ENCODE measurements at places on chromosomes 2 and 18.

- no peak for DNase-seq
Observed at GRCh38 chr2:12675352-12675795, 41.4 kb upstream of the TRIB2 start.

GRCh38 chr2:11212645-11213044, 57.4 kb downstream of the SLC66A3 start:
- DNase-seq, result no peak

GRCh38 chr2:43241558-43241957, 15.2 kb upstream of the ZFP36L2 start:
- no peak for DNase-seq

GRCh38 chr2:114201781-114202180, 240.7 kb upstream of the DPP10 start:
- DNase-seq, result no peak

- DNase-seq, result no peak
Observed at GRCh38 chr18:11906926-11907874, 917 bp downstream of the MPPE1 start.

GRCh38 chr2:151575338-151575737, 158.9 kb downstream of the NEB start:
- no peak for DNase-seq

GRCh38 chr18:49584394-49584793, 22.5 kb downstream of the LIPG start:
- no peak for DNase-seq

GRCh38 chr2:168632709-168633121, 169.7 kb upstream of the NOSTRIN start:
- DNase-seq, result no peak

DNA sequence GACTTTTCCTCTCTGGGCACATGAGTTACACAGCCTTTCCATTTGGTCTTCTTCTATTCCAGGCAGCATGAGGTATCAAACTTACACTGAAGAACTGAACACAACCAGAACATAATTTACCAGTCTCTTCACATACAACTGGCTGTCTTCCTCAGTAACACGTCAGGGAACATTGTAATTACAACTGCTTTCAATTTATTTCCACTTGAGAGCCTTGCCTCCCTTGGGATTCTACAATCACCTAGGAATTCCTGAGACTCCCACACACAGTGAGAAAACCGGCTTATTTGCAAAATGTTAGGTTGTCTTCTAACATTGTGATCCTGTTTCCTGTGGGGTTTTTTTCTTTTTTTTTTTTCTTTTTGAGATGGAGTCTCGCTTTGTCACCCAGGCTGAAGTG, 149.9 kb downstream of the TMX3 start:
- DNase-seq, result no peak

DNA sequence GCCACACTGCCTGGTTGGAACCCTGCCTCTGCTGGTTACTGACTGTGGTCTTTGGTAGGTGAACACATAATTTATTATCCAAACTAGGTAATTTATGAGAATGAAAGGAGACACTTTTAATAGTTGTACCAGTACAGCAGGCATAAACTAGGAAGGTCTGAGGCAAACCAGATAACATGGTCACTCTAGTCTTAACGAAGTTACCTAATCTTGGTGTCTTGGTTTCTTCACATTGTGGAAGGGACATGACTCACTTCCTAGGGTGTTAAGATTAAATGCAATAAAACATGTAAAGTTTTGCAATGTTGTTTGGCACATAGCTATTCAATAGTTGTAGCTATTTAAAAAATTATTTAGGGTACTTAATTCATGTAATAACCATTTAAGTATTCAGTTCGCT, 23.3 kb downstream of the SPTBN1 start:
- no peak for DNase-seq

DNA sequence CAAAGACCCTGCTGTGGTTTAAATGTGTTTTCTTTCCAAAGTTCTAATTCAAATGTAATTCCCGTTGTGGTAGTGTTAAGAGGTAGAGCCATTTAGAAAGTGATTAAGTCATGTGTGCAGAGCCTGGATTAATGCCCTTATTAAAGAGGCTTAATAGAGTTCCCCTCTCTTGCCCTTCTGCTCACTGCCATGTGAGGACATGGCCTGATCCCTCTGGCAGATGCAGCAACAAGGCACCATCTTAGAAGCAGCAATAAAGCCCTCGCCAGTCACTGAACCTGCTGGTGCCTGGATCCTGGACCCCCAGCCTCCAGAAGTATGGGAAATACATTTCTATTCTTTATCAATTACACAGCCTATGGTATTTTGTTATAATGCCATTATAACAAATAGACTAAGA, 485.2 kb downstream of the DCDC2C start:
- DNase-seq, result no peak

- DNase-seq, result no peak
Observed at GRCh38 chr2:176555781-176556180, 286.5 kb downstream of the MTX2 start.

GRCh38 chr2:151138507-151138906, 123.2 kb downstream of the RBM43 start:
- DNase-seq, result no peak

- no peak for DNase-seq
Observed at GRCh38 chr2:188892636-188893035, 81.5 kb upstream of the COL3A1 start.

DNA sequence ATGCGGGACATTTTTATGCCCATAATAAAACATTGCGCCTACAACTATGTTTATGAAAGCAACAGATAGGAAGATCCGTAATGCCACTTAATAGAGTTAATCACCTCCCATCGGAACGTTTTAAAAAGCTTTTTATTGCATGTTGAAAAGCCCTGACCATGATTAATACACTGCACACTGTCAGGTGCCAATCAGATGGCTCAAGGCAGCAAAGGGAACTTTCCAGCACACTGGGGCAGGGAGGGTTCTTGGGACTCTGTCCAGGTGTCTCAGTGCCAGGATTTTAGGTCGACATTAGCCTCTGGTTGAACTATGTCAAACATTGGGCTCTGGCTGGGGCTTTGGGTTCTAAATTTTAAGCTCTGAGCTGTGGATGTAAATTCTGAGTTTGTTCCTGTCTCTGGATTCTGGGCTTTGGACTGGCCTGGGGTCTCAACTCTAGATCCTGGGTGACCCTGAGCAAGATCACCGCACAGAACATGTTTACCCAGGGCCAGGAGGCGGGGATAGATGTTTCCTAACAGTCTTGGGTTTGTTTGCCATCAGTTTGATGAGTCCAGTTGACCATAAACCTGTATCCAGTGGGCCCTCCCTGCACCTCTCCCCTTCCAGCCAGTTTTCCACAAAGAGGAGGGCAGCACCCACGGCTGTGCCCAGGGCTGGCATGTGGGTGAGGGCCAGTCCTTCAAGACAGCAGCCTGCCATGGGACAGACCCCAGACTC, 262.7 kb downstream of the ATAD2B start:
- DNase-seq, result no peak

DNA sequence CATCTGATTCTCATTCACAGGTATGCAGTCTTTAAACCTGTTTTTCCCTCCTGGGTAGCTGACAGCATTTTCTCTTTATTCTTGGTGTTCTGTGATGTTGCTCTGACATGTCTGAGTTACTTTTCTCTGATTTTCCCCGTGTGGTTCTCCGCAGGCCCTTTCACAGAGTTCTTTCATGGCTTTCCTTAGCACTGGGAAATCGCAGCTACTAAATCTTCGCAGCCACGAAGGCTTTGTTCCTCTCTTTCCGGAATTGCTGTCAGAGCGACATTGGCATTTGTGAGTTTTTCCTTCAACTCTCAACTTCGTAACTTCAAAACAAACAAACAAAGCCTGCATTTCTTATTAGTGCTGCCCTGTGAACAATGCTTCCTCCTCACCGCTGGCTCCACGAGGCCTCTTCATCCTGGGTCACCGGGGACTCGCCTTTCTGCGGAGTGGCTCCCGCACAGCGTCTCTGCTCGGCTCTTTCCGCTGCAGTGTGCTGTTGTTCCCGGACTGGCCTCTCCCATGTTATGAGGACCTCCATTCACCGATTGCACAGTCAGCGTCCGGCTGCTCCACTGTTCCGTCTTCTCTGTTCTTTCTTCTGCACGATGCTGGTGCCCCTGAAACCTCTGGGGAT, 16.1 kb downstream of the COLEC11 start:
- no peak for DNase-seq

GRCh38 chr2:53840580-53840979, 19.2 kb downstream of the GPR75 start:
- no peak for DNase-seq

DNA sequence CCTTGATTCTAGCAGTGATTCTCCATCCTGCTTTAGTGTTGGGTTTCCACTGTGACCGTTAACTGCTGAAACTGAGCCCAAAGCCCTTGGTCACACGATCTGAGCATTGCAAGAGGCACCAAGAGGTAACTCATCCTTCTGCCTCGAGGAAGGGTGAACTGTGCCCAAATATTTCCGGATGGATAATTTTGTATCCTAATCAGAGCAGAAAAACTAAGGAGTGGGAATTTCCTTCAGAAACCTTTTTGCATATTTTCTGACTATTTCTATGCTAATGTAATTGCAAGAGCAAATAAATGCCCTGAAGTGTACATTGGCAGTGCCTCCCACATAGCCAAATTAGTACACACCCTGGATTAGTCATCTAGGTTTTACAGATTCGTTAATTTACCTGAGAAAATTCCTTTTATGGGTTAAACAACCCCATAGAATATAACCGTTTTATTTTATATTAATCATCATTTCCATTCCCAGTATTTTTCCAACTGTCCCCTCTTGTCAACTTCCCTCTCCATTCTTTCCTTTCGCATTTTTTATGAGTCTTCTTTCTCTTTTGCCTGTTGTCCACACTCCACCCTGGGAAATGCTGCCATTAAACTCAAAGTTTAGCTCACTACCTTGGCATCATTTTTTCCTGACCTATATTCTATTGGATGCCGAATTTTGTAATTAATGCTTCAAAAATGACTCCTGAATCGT, 31.7 kb upstream of the COBLL1 start:
- DNase-seq, result no peak

DNA sequence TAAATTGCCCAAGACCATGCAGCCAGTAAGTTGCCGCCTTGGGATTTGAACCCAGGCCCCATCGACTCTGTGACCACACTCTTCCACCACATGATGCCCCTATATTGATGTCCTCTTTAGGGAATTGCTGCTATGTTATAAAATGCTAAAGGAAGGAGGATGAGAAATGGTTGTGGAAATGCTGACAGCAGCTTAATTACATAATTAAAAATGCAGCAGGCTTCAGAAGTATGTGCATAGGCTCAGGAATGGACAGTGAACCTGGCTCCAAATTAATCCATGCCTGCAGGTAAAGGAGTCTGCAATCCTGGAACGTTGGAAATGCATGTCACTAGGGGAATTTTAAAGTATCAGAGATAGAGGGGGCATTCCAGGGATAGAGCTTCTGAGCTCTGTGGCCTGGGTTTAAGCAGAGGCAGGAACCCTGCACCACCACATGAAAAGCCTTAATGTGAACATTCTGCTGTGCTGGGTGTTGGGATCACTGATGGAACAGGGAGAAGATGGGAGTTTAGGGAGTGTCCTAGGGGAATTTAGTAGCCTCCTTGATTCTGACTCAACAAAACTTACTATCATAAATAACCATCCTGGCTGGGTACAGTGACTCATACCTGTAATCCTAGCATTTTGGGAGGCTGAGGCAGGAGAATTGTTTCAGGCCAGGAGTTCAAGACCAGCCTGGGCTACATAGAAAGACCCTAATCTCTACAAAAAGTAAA, 76.1 kb upstream of the CCDC85A start:
- no peak for DNase-seq

- DNase-seq, result no peak
Observed at GRCh38 chr2:1544478-1545069, 131.3 kb downstream of the TPO start.

GRCh38 chr2:45963816-45964215, 312.3 kb downstream of the PRKCE start:
- no peak for DNase-seq

- no peak for DNase-seq
Observed at GRCh38 chr2:66456183-66457041, 21.5 kb downstream of the MEIS1 start.

GRCh38 chr18:59910967-59911366, 11.2 kb downstream of the PMAIP1 start:
- DNase-seq, result no peak

DNA sequence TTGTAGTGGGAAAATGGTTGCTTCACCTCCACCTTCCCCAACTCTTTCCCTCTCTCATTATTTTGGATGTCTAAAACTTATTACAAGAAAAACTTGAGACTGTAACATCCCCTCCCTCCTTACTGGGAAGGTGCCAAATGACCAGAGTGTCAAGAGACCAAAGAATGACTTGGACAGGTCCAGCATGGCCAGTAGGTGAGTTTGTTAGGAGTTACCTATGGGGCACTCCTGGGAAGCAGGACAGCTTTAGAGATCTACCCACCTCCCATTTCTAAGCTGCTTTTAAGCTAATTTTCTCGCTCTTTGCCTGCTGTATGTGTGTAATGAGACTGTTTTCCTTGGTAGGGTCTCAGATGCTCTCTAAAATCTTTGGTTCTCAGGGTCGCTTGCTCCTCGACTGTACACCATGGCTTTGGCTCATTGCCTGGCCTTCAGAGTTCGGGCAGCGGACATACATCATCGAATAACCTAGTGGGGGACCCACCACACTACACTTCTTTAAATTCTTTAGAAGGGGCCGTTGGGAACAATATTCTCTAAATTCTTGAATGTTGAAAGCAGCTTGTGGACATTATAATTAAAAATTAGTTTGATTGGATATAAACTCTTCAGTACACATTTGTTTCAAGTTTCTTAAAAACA, 45.2 kb downstream of the SLC30A6 start:
- DNase-seq, result no peak

DNA sequence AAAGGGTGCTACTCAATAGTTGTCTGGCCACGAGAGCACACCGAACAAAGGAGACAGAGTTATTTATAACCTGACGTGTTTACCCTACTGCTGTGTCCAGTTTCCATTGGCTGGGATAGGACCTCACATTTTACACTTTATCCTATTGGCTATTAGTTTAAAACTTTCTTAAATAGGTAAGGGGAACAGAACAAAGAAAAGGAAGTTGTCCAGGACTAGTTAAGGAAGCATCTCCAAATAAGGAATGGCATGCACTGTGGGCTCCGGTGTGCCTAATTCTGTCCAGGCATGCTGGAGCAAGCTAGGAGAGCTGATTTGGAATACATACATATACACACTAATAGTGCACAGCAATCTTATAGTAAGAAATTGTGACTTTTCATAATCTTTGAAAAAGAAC, 72.2 kb downstream of the CAB39 start:
- DNase-seq, result no peak

DNA sequence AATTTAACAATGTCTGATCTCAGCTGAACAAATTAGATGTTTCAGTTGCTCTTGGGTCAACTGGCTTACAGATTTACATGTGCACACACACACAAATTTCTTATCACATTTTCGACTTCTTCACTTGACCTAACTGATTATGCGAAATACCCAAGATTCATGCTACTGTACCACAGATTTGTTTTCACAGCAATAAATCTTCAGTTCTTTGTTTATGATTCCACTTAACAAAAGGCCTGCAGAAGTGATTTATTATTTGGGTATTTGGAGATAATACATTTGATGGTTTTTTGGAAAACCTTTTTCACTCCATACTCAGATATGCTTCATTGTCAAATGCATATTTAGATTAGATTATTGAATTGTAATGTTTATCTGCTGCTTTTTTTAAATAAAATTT, 129.0 kb downstream of the GALNT1 start:
- no peak for DNase-seq

GRCh38 chr2:216160786-216161185, 51.6 kb downstream of the XRCC5 start:
- no peak for DNase-seq

All from central memory CD4-positive, alpha-beta T cell (primary cell).